Ovary (tissue), 10 donors: ENCODE measurements at places on chromosomes 12 and 14.

DNA sequence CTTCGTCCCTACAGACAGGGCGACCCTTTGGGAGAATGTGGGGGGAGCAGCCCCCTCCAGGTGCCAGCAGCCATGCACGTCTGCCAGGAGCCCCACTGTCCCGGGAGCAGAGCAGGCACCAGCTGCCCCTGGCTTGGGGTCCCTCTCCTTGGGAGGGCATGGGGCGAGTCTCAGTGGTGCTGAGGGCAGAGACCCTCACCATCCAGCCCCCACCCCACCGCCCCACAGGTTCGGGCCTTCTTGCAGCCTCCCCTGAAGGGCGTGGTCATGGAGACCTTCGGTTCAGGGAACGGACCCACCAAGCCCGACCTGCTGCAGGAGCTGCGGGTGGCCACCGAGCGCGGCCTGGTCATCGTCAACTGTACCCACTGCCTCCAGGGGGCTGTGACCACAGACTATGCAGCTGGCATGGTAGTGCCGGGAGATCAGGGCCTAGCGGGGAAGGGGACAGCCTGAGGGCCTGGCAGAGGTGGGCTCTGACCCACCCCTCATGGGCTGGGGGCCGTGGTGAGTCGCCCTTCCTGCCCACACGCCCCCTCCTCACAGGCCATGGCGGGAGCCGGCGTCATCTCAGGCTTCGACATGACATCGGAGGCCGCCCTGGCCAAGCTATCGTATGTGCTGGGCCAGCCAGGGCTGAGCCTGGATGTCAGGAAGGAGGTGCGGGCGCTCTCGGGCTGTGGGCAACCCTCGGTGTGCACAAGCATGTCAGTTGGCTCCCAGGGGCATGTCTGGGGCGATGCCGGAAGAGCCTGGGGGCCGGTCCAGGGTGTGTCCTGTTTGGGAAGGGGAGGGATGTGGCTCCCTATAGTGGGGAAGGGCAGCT lies 18.8 kb downstream of the ASPG start:
- no peak for DNase-seq

DNA sequence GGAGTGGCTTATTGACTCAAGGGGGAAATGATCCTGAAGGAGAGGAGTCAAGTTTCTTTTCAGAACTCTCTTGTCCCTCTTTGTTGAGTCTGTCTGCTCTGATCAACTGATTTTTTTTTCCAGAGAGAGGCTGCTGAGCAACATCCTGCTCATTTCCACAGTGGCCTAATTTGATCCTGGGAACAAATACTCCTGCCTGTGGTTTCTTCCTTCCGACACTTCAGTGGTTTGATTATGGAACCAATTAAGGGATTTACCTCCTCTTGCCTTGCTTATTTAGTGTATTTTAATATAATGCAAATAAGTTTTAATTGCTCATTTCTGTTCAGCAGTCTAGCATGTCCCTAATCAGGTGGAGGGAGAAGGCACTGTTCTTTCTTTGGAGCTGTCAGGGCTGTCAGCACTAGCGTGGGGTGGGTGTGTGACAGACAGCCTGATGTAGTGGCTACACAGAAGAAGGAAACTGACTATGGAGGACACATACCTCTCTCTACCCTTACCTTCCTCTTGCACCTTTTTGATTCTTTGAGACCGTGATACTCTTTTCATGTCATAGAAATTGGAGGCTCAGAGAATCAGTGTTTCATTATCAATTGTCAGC lies 344.9 kb upstream of the STXBP6 start:
- no peak for DNase-seq

DNA sequence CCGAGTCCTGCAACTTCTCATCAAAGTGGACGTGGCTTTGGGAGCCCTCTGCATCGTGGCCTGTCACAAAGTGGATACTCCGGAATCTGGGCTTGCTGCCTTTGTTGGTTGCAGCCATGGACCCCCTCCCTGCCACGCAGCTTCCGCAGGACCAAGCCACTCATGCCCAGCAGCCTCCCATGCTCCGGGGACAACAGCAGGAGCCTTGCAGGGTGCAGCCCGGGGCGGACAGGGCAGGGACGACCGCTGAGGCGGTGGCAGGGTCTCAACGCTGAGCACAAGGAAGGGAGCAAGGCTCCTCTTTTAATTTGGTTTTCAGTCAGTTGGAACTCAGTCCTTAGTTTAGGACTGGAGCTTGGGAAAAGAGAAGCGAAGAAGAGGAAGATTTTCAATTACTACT lies 12.1 kb upstream of the ADCY6 start:
- no peak for DNase-seq

GRCh38 chr14:39548358-39548757 lies 116.1 kb upstream of the FBXO33 start:
- DNase-seq: no peak

DNA sequence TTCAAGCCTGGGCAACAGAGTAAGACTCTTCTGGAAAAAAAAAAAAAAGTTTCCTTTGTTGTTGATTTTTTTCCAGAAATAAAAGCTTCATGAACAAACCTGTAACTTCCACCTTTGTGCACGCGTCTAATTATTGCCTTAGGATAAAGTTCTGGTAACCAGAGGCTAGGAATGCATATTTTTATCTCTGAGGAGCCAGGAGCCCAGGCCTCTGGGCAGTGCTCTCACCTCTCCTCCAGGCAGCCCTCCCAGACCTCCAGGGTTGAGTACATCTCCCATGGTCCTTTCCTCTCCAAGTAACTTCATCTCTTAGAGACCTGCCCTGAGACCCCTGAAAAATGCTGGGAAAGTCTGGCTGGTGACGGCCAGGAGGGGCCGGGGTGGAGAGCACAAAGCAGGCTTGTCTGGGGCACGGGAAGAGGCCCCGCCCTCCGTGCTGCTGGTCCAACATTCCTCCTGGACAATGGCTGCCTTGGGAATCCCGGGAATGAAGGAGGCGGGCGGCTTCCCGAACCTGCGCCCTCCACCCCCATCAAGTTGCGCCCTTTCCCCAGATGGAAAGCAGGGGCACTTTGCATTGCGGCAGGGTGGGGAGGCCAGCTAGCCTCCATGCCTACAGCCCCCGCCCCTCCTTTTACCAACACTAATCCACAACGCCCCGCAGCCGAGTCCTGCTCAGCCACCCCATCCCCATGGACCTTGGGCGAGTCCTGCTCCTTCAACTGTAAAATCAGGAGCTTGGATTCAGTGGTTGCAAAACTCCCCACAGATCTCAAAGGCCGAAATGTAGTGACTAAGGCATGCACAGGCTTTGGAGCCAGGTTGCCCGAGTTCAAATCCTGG lies 7.3 kb upstream of the FIGNL2 start:
- no peak for DNase-seq

GRCh38 chr12:115312901-115313300 lies 628.9 kb upstream of the TBX3 start:
- no peak for DNase-seq

- no peak for DNase-seq
Observed at GRCh38 chr12:61542551-61542950, 717.7 kb upstream of the USP15 start.

DNA sequence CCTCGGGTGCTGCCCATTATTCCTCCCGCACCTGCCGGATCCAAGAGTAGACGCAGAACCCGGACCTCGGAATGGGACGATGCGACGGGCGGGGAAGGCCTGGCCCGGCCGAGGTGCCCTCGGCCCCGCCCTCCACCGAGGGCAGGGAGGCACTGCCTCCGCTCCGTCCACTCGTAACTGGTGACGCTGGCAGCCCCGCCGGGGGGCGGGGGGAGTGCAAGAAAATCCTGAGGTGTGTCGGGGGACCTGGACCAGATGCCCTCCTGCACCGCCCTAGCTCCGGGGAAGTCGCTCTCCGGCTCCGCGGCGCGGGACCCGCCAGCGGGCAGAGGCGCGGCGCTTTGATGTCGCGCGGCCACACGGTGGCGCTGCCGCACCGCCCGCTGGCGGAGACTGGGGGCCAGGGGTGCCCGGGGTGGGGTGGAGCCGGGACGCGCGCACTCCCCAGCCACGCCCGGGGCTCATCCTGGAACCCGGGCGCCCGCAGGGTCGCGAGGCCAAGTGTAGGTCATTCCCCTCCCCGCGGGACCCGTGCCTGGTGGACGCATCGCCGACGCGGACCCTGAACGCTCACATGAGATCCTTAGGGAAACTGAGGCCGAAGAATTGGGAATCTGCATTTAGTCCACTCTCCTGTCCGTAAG lies 202.8 kb downstream of the TTC8 start:
- DNase-seq: peak; percentile 79

- no peak for DNase-seq
Observed at GRCh38 chr12:91327889-91328288, 145.3 kb upstream of the DCN start.

DNA sequence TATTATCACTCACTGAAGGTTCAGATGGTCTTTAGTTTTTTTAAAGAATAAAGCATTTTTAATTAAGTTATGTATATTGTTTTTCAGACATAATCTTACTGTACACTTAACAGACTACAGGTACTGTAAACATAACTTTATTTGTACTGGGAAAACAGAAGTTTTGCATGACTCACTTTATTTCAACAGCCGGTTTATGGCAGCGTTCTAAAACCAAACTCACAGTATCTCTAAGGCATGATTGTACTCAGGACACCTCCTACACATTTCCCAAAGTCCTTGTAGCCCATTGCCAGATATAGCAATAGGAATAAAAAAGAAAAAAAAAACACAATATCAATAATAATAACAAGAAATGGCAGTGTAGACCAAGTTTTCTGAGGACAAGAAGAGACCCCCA lies 1341.4 kb downstream of the FSCB start:
- no peak for DNase-seq

DNA sequence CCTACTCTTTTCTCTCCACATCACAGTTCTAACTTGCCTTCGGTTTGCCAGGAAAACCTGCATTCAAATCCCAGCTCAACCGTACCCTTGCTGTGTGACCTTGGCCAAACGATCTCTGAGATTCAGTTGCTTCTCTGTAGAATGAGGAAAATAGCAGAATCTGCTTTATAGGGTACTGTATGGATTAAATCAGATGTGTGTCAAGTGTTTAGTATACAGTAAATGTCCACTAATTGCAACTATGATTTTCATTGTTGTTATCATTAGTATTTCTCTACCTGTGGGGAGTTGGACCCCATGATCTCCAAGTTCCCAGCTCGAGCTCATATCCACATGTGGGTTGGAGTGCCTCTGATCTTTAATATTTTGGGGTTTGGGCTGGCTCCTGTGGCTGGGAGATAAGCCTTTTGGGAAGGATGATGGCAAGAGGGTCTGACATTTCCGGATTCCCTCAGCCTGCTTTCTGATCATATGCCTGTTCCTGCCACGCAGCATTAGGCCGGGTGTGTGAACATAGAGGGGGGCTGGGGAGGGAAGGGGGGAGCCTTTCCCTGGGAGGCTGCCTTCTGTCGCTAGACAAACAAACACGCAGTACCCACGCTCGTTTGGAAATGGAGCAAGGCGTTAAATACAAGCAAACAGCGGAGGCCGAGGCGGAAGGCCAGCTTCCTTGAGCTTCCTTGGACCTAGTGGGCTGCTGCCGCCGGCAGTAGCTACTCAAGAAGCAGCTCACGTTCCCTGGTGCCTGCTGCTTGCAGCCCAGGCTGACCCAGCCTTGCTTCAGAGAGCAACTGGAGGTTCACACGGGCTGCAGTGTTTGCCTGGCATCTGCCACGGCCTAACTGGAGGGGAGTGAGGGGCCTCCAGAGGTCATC lies 213.5 kb upstream of the LHX5 start:
- DNase-seq: no peak

DNA sequence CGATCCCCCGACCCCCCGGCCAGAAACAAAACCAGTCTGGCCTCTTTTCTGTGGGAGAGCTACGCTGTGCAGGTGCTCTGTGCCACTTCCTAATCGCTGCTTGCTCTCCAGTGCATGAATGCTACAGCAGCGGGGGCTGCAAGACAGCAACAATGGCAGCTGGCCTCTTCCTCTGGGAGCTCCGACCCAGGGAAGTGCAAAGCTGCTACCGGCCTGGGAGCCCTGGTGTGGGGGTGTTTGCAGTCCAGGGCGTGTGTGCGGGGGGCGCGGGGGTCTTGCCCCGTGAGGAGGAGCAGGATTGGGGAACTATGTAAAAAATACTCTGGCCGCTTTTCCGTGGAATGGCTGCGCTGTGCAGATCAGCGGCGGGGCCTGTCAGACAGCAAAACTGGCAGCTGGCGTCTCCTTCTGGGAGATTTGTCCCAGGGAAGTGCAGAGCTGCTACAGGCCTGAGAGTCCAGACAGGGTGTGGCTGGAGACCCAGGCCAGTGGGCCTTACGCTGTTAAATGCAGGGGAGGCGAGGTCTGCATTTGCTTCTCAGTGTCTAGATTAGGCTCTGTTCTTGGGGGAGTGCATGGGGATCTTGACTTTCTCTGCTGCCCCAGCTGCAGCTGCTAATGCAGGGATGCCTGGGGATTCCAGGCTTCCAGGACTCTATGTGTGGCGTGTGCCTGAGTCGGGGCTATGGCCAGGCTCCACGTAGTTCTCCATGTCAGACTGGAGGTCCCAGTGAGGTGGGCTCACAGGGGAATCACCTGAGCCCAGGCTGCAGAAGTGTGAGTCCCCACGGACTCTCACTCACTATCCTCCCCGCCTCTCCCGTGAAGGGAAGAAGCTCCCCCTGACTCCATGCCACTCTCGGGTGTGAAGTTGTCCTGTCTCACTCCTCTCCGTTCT lies 344.5 kb downstream of the AEBP2 start:
- DNase-seq: no peak

DNA sequence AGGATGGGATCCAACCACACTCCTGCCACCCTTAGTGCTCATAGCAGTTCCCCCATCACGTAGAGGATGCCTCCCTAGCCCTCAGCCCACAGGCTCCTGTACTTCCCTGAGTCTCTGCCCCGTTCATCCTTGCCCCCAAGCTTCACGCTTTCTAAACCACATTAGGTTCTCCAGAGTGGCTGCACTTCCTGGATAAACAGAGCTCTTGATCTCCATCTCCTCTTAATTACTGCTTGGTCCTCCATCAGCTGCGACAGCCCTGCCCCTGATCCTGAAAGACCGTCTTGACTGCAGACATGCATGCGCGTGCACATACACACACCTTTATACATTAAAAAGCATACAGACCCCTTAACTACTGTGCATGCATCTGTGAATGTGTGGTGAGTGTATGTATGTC lies 530.0 kb downstream of the BCL11B start:
- no peak for DNase-seq
